MCF 10A (cell line): ENCODE measurements at places on chromosomes 5 and 9. TPM values are rescaled to one million over a fixed set of nuclear protein-coding genes. Genes with fewer than 3 reads are reported as not detected.

DNA sequence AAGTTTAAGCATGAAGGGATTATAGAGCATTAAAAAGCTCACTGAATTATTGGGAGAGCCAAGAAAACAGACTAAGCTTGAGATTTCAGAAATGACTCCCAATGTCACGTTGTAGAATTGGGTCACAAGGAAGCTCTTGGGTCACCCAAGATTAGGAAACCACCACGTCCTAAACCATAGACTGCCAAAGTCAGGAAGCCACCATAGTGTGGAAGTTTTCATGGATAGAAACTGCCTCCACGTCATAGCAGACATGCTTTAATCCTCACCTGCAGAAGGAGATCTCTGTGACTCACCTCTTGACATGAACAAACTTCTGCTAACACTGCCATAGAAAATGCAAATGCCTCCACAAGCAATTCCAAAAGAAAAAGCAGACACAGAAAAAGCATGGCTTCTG is 106.3 kb downstream of the SLC1A3 start:
- DNase-seq, result no peak

GRCh38 chr5:37448941-37449340 is 69.8 kb downstream of the WDR70 start:
- no peak for DNase-seq

- peak; percentile 31 for DNase-seq
Measured at GRCh38 chr5:168020542-168021294, 270.7 kb upstream of the WWC1 start.

DNA sequence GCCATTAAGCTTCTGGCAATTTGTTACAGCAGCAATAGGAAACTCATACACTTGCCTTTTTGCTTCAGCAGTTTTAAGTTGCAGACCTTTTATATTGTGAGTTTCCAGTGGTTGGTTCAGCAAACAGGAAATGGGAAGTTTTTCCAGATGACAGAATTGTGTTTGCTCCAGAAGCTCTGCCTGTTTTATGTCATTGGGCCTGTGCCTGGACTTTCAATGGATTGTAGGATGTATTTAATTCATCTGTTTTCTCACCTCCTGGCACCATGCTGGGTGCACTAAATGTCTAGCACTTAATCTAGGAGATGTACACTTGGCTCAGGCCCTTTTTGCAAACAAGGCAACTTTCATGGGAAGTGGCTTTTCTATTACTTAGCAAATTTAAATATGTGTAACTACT is 100.4 kb upstream of the CLINT1 start:
- DNase-seq, result no peak

DNA sequence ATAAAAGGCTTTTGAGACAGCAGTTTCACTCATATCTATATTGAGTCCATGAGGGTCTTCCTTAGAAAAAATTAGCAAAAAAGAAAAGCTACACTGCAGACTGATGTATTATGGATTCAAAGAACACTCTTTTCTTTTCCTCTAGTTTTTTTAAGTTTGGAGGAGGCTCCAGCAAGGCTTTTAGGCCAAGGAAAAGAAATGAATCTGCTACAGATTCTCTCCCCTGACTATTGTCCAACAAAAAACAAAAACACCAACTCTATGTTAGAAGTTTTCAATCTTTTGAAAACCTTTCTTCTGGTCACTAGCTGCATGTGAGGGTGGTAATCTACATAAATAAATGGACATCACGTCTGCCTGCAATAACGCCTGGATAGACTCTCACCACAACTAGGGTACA is 310.4 kb downstream of the ARL15 start:
- no peak for DNase-seq

- DNase-seq, result no peak
Measured at GRCh38 chr5:86894056-86894455, 276.3 kb downstream of the COX7C start.

DNA sequence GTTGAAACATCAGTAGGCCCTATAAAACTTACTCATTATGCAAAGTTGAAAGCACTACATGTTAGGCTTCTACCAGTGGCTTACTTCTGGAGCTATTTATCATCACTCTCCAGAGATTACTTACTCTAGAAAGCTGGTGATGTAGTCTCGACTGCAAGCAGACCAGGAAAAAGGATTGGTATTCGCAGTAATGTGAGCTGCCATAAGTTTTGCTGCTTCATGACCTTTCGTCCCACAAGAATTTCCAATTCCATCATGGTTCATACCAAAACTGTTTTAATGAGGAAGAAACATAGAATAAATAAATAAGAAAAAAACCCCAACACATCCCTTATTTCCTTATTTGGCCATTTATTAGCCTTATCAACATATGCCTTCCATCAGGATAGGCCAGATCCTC is 181.9 kb downstream of the ADAMTS6 start:
- no peak for DNase-seq

GRCh38 chr5:95283761-95284571 is 928 bp downstream of the MCTP1 start:
- peak; percentile 47 for DNase-seq

DNA sequence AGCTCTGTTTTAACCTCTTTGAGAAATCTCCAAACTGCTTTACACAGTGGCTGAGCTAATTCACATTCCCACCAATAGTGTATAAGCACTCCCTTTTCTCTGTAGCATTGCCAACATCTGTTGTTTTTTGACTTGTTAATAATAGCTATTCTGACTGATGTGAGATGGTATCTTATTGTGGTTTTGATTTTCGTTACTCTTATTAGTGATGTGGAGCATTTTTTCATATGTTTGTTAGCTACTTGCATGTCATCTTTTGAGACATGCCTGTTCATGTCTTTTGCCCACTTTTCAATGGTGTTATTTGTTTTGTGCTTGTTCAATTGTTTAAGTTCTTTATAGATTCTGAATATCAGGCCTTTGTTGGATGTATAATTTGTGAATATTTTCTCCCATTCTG is 225.2 kb upstream of the TRPC7 start:
- no peak for DNase-seq

The SLC46A2 gene
- not detected in 2 replicates for total RNA-seq

The MAP3K1 gene
- 6.6 and 7.9 TPM in 2 replicates for total RNA-seq

The STKLD1 gene
- total RNA-seq, result 1.3 TPM in 2 replicates

The HMCN2 gene
- total RNA-seq, result not detected in 2 replicates
